ENCODE measurements at places on chromosomes 3 and 15.

DNA sequence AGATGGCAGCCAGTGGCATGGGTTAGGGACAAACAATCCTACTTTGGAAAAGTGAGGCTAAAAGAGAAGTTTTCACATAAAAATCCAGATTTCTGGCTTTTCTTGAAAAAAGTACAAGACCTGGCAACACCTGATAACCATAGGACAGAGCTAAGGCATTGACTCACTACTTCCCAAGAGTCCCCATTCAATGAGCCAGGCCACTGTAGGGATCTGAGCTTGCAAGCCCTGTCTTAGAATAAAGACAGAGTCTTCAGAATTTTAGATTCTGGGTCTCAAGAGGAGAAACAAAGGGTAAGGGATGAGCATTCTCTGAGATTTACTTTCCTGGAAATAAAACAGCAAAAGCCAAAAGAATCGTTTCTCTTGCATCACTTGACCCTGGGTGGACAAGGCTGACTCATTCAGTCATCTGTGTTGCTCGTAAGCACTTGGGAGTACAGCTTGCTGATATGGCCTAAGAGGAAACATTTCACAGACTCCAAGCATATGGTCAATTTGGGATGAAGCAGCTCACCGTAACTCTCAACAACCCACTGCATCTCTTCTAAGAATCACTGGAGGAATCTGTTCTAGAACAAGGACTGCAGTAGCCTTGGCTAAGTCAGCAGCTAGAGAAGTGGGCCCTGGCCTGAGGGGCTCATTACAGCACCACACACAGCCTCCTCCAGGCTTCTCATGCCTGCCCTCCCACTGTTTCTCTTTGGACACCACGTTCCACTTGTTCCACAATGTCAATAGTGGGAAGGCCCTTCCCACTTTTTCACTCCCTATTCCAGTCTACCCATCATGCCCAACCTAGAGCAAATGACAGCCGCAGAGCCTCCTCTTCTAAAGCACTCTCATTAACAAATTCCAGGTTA lies 86.2 kb downstream of the RFTN1 start:
- no peak for DNase-seq

DNA sequence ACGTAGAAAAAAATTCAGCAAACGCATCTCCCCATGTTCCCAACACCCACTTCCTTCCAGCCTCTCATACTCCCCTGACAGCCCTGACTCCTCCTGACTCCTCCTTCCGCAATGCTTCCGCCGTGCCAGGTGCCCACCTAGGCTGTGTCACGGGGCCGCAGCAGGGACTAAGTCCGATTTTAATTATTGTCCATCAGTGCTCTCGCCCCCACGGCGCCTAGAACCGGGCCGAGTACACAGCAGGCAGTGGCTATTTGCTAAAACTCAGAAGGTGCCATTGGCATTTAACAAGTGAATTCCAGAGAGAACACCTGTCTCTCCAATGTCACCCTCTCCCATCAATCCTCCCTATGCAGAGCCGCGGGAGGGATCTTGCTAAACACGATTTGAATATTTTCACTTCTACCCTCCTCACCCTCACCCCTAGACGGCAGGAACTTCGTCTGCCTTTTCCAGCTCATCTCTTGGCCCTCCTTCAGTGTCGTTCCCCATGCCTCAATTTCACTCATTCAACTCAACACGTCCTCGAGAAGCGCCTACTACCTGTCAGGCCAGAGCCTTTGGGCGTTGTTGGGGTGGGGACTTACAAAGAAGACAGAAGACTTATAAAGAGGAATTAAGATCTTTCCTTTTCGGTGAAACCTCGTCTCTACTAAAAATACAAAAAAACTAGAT lies 11.5 kb upstream of the SHF start:
- DNase-seq: peak; percentile 68

DNA sequence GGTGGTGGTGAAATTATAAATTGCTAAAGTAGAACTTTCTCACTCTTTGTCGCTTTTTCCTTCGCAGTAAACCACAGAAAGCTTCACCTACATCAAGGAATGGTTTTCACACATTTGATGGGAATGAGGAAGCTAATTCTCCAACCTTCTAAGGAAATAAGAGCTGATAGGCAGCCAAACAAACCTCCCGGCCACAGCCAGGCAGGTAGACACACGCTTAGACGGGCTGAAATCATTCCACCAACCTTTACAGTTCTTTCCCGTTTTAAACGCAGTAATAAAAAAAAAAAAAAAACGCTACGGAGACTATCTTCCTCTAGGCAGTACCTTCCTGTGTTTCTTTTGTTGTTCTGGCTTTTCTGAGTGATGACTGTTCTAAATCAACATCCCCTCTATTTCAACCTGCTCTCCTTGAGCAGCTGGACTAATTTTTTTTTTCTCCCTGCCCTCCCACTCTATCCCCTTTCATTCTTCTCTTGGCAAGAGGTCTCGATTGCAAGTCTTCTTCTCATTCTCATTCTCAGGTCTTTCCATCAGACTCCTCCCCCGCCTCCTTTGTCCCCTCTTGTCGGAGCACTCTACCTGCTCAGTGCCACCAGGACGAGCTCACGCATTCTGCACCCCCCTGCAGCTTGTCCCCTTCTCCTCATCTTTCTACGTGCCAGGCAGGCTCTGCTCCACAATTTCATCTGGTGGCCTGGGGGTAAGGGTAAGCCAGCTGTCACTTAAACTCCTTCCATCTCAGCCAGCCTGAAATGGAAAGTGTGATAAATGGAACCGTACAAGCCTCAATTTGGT lies 391.1 kb upstream of the MDFIC2 start:
- no peak for DNase-seq

GRCh38 chr3:14803101-14803980 lies 15.4 kb upstream of the FGD5 start:
- DNase-seq: peak; percentile 78

- DNase-seq: peak; percentile 85
These were observed 18.3 kb downstream of the MYZAP start for GRCh38 chr15:57609805-57610529.

DNA sequence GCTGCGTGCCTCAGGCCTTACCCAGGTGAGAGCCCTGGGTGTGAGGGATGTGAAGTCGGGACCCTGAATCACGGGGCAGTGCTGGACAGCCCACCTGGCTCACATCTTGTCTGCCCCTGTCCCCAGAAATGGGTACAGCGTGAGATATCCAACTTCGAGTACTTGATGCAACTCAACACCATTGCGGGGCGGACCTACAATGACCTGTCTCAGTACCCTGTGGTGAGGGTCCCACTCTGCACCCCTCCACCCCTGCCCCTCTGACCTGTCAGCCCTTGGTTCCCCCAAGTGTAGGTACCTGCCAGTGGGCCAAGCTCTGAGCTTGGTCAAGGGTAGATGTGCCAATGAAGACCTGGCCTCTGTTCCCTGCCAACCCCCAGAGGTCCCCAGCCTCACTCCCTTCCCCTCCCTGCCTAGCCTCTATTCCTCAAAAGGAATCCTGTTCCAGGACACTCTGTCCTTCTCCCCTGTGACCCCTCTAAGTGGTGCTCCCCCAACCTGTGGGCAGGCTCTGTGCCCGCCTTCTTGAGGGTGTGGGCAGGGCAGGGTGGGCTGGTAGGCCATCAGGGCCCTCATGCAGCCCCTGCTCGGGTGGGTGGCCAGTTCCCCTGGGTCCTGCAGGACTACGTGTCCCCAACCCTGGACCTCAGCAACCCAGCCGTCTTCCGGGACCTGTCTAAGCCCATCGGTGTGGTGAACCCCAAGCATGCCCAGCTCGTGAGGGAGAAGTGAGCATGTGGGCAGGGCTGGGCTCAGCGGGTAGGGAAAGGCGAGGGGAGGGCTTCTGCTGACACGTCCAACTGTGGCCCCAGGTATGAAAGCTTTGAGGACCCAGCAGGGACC lies 25.1 kb downstream of the NBEAL2 start:
- no peak for DNase-seq

DNA sequence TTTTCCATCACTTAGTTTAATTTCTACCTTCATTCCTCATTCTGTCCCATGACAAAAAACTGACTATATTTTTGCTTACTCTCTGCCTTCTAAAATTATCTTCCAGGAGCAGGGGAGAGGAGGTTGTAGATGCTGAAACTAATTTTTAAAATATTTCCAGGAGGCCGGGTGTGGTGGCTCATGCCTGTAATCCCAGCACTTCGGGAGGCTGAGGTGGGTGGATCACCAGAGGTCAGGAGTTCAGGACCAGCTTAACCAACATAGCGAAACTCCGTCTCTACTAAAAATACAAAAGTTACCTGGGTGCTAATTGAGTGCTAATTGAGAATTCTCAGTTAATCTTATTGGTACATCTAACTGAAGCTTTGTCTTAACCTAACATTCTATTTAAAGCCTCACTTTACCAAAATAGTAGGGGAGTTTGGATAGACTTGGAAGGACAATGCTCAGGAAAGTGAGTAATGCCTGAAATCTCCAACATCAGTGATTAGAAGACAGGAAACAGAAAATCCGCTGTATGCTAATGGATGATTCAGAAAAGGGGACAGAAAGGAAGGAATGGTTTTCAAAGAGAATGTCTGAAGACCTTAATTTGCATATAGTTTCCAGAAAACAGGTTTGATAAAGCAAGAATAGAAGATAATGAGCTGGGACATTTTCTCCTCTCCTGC lies 336.1 kb downstream of the GBE1 start:
- DNase-seq: no peak

DNA sequence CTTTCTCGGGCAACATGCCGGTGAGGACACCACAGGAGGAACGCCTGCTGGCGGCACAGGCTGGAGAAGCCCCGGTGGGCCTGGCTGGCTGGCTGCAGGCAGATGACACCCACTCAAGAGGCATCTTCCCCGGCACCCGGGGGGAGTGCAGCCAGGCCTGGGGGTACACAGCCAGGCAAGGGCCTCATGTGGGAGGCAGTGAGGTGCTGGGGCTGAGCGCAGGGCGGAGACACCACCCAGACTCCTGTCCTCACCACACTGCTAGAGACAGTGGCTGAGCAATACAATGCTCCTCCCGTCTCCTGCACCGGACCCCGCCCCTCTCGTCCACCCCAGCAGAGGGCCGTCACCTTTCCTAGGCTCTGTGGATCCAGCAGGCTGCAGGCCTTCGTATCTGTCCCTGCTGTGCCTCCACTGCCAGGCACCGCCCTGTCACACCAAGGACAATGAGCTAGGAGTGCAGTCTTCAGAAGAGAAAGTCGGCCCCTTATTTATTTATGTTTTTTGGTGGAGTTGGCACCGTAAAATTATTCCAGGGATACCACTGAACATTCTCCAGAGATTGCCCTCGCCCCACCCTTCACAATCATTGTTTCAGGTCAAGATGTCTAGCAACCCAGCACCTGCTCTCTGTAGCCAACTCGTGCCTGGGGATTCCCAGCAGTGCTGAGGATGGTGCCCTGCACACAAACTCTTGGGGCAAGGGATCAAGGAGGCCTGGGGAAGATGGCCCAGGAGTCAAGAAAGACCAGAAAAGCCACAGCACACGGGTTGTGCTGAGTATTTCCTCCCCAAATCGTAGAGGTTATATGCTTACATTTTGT lies 129.1 kb downstream of the ATP10A start:
- no peak for DNase-seq

GRCh38 chr15:57540736-57541135 lies 51.0 kb upstream of the MYZAP start:
- no peak for DNase-seq

DNA sequence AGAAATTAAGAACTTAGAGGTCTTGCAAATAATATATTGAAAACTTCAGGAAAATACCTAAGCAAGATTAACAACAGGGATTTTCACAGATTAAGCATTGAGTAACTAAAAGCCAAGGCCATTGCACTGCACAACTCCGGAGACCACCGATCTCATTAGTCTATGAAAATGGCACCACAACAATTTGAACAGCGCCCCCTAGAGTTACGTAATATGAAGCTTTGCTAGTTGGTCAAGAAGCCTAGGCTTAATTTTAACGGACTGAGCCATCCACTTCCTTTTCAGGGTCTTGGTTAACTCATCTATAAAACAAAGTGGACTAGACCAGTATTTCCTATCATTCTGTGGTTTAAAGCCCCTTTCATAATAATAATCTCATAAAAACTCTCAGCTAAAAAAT lies 24.8 kb downstream of the TMEM212 start:
- no peak for DNase-seq

GRCh38 chr15:73539212-73540128 lies 93.7 kb downstream of the NPTN start:
- peak; percentile 46 for DNase-seq

- DNase-seq: no peak
These were observed 45.2 kb upstream of the NR2F2 start for GRCh38 chr15:96285305-96285704.

DNA sequence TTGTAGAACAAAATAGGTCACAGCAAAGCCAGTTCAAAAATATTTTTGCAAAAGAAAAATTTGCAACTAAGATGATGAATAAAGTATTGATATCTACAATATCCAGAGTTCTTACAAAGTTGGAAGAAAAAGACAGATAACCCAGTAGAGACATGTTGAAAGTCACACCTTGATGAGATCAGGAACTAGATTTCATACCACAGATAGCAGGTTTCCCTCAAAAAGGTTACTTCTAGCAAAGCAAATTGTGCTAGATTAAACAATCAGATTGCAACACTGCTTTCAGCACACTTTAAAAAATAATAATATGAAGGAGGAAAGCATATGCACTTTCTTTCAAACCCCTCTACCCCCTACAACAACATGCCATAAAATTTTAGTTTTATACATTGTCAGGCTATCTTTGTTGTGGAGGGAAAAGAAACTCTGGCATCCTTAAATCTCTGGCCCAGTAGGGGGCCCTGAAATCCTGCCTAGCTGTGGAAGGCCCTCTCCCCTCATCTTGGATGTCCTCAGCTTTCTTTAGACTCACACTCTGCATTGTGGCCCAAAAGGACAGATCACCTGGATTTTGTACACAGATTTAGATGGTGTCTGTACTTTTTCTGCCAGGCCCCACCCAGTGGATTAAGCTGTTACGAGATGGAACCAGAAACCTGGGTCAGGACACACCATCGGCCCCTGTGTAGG lies 50.9 kb downstream of the CCR3 start:
- no peak for DNase-seq

- DNase-seq: no peak
These were observed 5.1 kb upstream of the DNAJA4 start for GRCh38 chr15:78259232-78259631.

DNA sequence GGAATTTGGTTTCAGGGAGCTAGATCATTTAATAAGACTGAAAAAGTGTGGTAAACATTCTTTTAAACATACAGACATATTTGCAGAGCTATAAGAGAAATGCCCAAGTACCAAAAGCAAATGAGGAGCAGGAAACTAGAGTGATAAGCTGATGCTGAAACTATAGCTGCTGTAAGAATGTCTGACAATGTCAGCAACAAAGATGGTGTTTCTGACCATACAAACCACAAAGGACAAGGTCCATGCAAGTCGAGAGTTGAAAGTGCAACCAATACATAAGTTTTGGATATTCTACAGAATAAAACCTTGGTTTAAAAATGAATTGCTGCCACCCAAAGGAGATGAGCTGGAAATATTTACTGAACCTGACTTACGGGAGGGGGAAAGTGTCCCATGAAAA lies 610.2 kb downstream of the TBL1XR1 start:
- DNase-seq: no peak

- no peak for DNase-seq
These were observed 79.6 kb upstream of the DCBLD2 start for GRCh38 chr3:98980915-98981596.

GRCh38 chr15:62578546-62578945 lies 413.5 kb upstream of the C2CD4B start:
- peak; percentile 57 for DNase-seq
